ENCODE measurements at places on chromosomes 12 and 14. TPM values are rescaled to one million over a fixed set of nuclear protein-coding genes. Genes with fewer than 3 reads are reported as not detected.

GRCh38 chr12:124368421-124369032 is 73.6 kb downstream of the RFLNA start:
- no peak overlapping the region for H3K4me3 ChIP-seq
- no peak overlapping the region for H3K27ac ChIP-seq

- H3K4me1 ChIP-seq, result peaks cover 17% of the 10 kb centered on the region
- H3K4me3 ChIP-seq, result no peak overlapping the region
- DNase-seq, result no peak
- H3K36me3 ChIP-seq, result peaks cover 2% of the 10 kb centered on the region
- H3K27me3 ChIP-seq, result peaks cover 27% of the 10 kb centered on the region
These were observed 139.4 kb upstream of the KRR1 start for GRCh38 chr12:75650595-75651341.

GRCh38 chr14:73752297-73752992 is 38.3 kb upstream of the PNMA1 start:
- H3K27me3 ChIP-seq, result no peaks in the 10 kb centered on the region
- peaks cover 11% of the 10 kb centered on the region for H3K36me3 ChIP-seq
- peak overlapping the region; percentile 93 for H3K27ac ChIP-seq
- H3K4me3 ChIP-seq, result peak overlapping the region; percentile 86

- H3K4me3 ChIP-seq, result no peak overlapping the region
- peaks cover 3% of the 10 kb centered on the region for H3K36me3 ChIP-seq
- H3K4me1 ChIP-seq, result peaks cover 22% of the 10 kb centered on the region
- DNase-seq, result no peak
- no peaks in the 10 kb centered on the region for H3K27me3 ChIP-seq
- no peak overlapping the region for H3K27ac ChIP-seq
These were observed 4.3 kb downstream of the BICD1 start for GRCh38 chr12:32110942-32111341.

DNA sequence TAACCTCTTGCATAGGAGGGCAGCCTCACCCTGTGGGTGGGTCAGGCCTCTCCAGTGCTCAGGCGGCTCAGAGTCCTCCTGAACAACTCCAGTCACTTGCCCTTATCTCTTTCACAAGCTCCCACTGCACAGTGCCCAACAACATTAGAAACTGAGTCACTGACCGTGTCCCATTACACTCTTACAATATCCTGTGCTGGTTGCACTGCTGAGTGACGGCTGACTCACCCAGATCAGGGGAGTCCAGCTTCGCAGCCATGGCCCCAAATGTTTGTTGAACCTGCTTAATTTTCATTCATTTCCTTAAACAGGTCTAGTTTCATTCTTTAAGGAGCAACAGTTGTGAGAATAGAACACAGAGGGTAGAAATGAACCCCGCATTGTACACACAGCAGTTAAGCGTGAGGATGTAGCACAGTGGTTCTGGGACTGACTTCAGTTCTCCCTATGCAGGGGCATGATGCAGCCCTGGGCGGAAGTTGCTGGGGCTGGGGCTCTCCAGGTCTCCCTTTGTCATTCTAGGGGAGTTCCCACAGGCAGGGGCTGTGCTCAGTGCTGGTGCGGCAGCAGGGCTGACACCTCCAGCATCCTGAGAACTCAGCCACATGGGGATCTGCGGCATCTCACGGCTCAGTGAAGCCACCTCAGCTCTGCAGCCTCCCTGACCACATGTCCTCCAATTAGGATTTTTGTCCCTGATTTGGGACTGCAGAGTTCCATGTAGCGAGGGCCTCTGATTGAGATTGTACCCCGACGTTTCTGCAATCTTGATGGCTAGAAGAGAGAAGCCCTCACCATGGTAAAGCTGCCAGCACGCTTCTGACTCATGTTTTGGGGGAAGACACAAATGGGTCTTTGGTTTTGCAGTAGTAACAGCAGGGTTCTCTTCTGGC is 16.1 kb downstream of the GPR68 start:
- H3K4me1 ChIP-seq, result peaks cover 82% of the 10 kb centered on the region
- H3K27me3 ChIP-seq, result no peaks in the 10 kb centered on the region
- peak; percentile 78 for DNase-seq
- H3K27ac ChIP-seq, result peak overlapping the region; percentile 97
- peaks cover 54% of the 10 kb centered on the region for H3K36me3 ChIP-seq
- H3K4me3 ChIP-seq, result peak overlapping the region; percentile 80

- H3K4me1 ChIP-seq, result no peaks in the 10 kb centered on the region
- H3K4me3 ChIP-seq, result no peak overlapping the region
- H3K27ac ChIP-seq, result no peak overlapping the region
- DNase-seq, result no peak
- H3K36me3 ChIP-seq, result no peaks in the 10 kb centered on the region
These were observed 377.1 kb downstream of the SLC16A7 start for GRCh38 chr12:59972905-59973304.

GRCh38 chr12:131030472-131031328 is 77.0 kb downstream of the ADGRD1 start:
- no peak for DNase-seq
- peaks cover 2% of the 10 kb centered on the region for H3K27me3 ChIP-seq
- H3K27ac ChIP-seq, result no peak overlapping the region
- no peaks in the 10 kb centered on the region for H3K36me3 ChIP-seq

DNA sequence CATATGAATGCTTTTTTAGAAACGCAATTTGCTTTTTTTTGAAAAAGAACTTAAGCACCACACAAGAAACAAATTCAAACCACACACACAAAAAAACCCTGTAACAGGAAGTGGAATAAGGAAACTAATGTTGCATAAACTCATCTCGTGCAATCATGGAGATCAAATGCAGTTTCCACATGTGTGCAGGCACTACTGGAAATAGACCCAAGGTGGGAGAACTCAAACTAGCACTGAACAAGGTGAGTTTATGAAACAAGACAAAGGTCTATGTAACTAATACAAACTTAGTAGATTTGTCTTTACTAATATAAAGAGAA is 17.5 kb downstream of the NIN start:
- no peaks in the 10 kb centered on the region for H3K27me3 ChIP-seq
- H3K27ac ChIP-seq, result peak overlapping the region; percentile 90
- H3K36me3 ChIP-seq, result peaks cover 37% of the 10 kb centered on the region
- DNase-seq, result no peak

- DNase-seq, result no peak
- no peak overlapping the region for H3K27ac ChIP-seq
- peaks cover 9% of the 10 kb centered on the region for H3K4me1 ChIP-seq
- H3K36me3 ChIP-seq, result no peaks in the 10 kb centered on the region
- H3K27me3 ChIP-seq, result peaks cover 19% of the 10 kb centered on the region
These were observed 21.4 kb upstream of the HECTD1 start for GRCh38 chr14:31229009-31229408.

Gene NINJ2
- 5.4 TPM for total RNA-seq

Gene SERPINA9
- not detected for total RNA-seq

Gene PROX2
- 0.69 TPM for total RNA-seq

Gene GLIPR1L2
- 0.28 TPM for total RNA-seq

Gene FGF6
- not detected for total RNA-seq

All from activated naive CD8-positive, alpha-beta T cell treated with anti-CD3 and anti-CD28 coated beads, Interleukin-2, amount 10 ng/mL, durations not matched to agents 7 days and 5 days (primary cell).